ENCODE measurements at places on chromosomes 1 and 21. TPM values are rescaled to one million over a fixed set of nuclear protein-coding genes. Genes with fewer than 3 reads are reported as not detected.

- H3K27ac ChIP-seq: no peak overlapping the region
- H3K4me3 ChIP-seq: no peak overlapping the region
- H3K36me3 ChIP-seq: no peaks in the 10 kb centered on the region
- no peaks in the 10 kb centered on the region for H3K27me3 ChIP-seq
Observed at GRCh38 chr1:215890438-215890837, 323.3 kb downstream of the KCTD3 start.

DNA sequence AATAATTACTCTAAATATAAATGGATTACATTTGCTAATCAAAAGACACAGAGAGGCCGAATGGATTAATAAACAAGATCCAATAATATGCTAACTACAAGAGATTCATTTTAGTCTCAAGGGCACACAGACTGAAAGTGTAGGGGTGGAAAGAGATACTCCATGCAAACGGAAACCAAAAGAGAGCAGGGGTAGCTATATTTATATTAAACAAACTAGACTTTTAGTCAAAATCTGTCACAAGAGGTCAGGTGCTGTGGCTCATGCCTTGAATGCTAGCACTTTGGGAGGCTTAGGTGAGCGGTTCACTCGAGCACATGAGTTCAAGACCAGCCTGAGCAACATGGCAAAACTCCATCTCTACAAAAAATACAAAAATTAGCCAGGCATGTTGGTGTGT, 33.6 kb upstream of the DISP1 start:
- H3K4me3 ChIP-seq: no peak overlapping the region
- H3K27ac ChIP-seq: no peak overlapping the region
- H3K36me3 ChIP-seq: no peaks in the 10 kb centered on the region
- peaks cover 2% of the 10 kb centered on the region for H3K4me1 ChIP-seq
- no peak for DNase-seq

GRCh38 chr1:20633190-20634064, at the start of gene PINK1:
PINK1 (plus strand) TSS chr1:20633458; CDS start chr1:20633549, 91 bp downstream.
- peaks cover 6% of the 10 kb centered on the region for H3K4me1 ChIP-seq
- DNase-seq: peak; percentile 86
- peaks cover 1% of the 10 kb centered on the region for H3K27me3 ChIP-seq
- H3K4me3 ChIP-seq: peak within 1 kb of the TSS; percentile 80

DNA sequence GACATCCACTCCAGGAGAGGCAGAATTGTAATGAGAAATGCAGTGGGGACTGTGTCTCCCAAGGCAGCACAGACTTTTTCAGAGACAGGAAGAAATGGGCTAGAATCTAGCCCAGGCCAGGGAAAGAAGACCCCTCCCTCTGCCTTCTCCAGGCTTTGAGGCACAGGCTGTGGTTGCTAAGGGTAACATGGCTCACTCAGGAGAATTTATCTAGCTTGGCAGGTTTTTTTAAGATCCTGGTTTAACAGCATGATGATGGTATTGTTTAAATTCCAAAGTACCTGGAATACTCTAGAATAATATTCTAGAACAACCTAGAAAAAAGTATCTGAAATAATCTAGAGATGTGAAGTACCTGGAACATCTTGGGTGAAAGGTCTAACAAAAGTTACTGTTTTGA, 125.6 kb downstream of the URB2 start:
- H3K27ac ChIP-seq: no peak overlapping the region
- peaks cover 5% of the 10 kb centered on the region for H3K27me3 ChIP-seq
- H3K36me3 ChIP-seq: no peaks in the 10 kb centered on the region

The TEKT2 gene
- 0.18 TPM for total RNA-seq

The UBL4B gene
- total RNA-seq: not detected

Measured in activated T-helper 2 cell treated with anti-CD3 and anti-CD28 coated beads, Interferon-gamma antibody, Interleukin-2, Interleukin-4, amounts not matched to agents 10 μg/mL and 5 μg/mL and 100 μg/mL, durations not matched to agents 14 hours and 24 hours and 36 hours (primary cell).